ENCODE measurements at places on chromosomes 5 and 9. TPM values are rescaled to one million over a fixed set of nuclear protein-coding genes. Genes with fewer than 3 reads are reported as not detected.
A peak's percentile ranks its signal among the peaks of the same experiment; 100 is the strongest.

DNA sequence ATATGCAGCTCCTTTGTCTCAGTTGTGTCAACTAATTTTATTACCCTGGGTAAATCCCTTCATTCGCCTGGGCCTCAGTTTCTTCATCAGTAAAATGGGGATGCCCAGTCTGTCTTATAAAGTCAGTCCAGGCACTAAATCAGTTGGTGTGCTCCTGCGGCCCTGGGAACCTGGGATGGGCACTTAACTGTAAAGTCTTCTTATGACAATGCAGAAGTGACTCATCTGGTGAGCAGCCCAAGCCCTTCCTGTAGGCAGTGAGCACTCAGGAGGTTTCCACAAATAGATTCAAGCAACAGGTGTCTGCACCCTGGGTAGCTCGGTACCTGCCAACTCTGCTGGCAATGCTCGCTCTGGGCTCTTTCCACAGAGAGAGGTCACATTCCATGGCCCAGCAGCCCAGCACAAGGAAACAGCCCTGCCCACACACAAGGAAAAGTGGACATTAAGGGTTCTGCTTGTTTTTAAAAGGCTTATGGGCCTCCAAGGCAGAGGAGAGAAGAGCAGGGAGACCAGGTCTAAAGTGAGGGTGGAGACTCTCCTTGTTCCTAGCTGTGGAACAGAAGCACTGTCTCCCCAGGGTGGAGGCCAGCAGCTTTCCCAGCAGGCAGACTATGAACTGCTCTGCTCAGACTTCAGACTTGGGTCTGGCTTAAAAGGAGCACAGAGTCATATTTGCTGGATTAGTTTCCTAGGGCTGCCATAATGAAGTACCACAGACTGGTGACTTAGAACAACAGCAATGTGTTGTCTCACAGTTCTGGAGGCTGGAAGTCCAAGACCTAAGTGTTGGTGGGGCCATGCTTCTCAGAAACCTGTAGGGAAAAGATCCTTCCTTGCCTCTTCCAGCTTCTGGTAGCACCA lies 89.7 kb upstream of the ADRA1B start:
- no peaks in the 10 kb centered on the region for H3K27me3 ChIP-seq
- peak overlapping the region; percentile 78 for H3K27ac ChIP-seq
- H3K4me1 ChIP-seq, result peaks cover 39% of the 10 kb centered on the region
- H3K36me3 ChIP-seq, result peaks cover 8% of the 10 kb centered on the region

- H3K27me3 ChIP-seq, result peaks cover 37% of the 10 kb centered on the region
- no peaks in the 10 kb centered on the region for H3K36me3 ChIP-seq
- no peak overlapping the region for H3K27ac ChIP-seq
- no peak overlapping the region for H3K4me3 ChIP-seq
- no peaks in the 10 kb centered on the region for H3K4me1 ChIP-seq
- DNase-seq, result no peak
Measured at GRCh38 chr9:130337784-130338380, 72.3 kb downstream of the HMCN2 start.

- H3K36me3 ChIP-seq, result no peaks in the 10 kb centered on the region
- no peak overlapping the region for H3K27ac ChIP-seq
- H3K4me3 ChIP-seq, result no peak overlapping the region
- H3K27me3 ChIP-seq, result no peaks in the 10 kb centered on the region
Measured at GRCh38 chr5:41432481-41433253, 77.7 kb downstream of the PLCXD3 start.

DNA sequence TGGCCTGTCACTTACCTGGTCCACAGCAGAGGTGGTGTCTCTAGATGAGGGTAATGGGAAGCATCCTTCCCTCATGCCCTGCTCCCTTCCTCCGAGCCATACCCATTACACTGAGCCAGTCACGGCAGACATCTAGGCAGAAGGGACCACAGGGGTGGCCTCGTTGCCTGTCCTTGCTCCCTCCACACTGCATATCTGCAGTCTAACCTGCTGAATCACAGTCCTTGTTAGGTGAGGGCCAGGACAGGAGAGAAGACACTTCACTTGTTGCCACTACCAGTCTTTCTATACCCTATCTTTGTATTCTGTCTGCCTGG lies 18.4 kb upstream of the SPINK4 start:
- H3K4me1 ChIP-seq, result peaks cover 12% of the 10 kb centered on the region
- H3K27ac ChIP-seq, result no peak overlapping the region
- H3K36me3 ChIP-seq, result no peaks in the 10 kb centered on the region
- no peak for DNase-seq

DNA sequence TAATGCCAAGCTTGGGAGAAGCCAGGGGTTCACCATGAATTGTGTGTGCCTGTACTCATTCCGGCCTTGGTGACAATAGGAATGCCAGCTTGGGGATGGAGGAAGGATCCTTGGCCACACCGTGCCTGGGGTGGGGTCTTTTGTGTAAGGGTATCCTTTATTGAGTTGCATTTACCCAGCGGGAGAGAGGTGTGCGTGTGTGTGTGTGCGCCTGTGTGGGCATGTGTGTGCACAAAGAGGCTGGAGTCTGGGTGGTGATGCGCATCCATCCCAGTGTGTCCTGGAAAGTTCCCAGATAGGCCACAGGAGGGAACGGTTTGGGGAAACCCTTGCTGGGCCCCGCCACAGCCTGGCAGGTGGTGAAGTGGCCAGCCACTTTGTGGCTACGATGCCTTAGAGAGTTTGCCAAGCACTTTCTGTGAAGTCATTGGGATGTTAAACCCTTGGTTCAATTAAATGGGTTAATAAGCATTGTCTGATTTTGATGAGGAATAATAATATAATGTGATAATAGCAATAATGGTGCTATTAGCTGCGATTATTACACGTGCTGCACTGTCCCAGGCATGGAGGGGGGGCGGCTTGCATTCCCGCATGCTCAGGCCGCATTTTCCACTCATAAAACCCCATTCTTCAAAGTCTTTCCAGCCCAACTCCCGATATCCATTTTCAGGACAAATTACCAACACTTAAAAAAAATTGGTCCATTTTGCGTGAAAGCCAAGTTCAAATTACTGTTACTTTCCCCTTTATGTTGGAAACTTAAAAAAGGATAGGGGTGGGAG lies 13.7 kb downstream of the PITX1 start:
- H3K27ac ChIP-seq, result no peak overlapping the region
- no peaks in the 10 kb centered on the region for H3K36me3 ChIP-seq
- DNase-seq, result no peak
- no peak overlapping the region for H3K4me3 ChIP-seq
- no peaks in the 10 kb centered on the region for H3K27me3 ChIP-seq
- H3K4me1 ChIP-seq, result peaks cover 5% of the 10 kb centered on the region

- no peak for DNase-seq
- H3K4me1 ChIP-seq, result no peaks in the 10 kb centered on the region
- no peak overlapping the region for H3K4me3 ChIP-seq
- H3K36me3 ChIP-seq, result no peaks in the 10 kb centered on the region
- no peak overlapping the region for H3K27ac ChIP-seq
Measured at GRCh38 chr5:86439593-86440110, 178.1 kb upstream of the COX7C start.

GRCh38 chr5:119036101-119036762 lies 34.7 kb upstream of the DMXL1 start:
- H3K36me3 ChIP-seq, result no peaks in the 10 kb centered on the region
- no peak for DNase-seq
- H3K4me1 ChIP-seq, result no peaks in the 10 kb centered on the region
- H3K27ac ChIP-seq, result no peak overlapping the region
- no peak overlapping the region for H3K4me3 ChIP-seq
- H3K27me3 ChIP-seq, result no peaks in the 10 kb centered on the region

GRCh38 chr9:87270848-87271234 lies 226.8 kb upstream of the DAPK1 start:
- DNase-seq, result no peak
- peaks cover 17% of the 10 kb centered on the region for H3K27me3 ChIP-seq
- H3K4me3 ChIP-seq, result no peak overlapping the region
- H3K4me1 ChIP-seq, result peaks cover 14% of the 10 kb centered on the region

GRCh38 chr9:134689321-134690181 lies 47.9 kb downstream of the COL5A1 start:
- no peaks in the 10 kb centered on the region for H3K36me3 ChIP-seq
- peak; percentile 57 for DNase-seq
- no peaks in the 10 kb centered on the region for H3K4me1 ChIP-seq
- no peak overlapping the region for H3K27ac ChIP-seq
- H3K4me3 ChIP-seq, result no peak overlapping the region

DNA sequence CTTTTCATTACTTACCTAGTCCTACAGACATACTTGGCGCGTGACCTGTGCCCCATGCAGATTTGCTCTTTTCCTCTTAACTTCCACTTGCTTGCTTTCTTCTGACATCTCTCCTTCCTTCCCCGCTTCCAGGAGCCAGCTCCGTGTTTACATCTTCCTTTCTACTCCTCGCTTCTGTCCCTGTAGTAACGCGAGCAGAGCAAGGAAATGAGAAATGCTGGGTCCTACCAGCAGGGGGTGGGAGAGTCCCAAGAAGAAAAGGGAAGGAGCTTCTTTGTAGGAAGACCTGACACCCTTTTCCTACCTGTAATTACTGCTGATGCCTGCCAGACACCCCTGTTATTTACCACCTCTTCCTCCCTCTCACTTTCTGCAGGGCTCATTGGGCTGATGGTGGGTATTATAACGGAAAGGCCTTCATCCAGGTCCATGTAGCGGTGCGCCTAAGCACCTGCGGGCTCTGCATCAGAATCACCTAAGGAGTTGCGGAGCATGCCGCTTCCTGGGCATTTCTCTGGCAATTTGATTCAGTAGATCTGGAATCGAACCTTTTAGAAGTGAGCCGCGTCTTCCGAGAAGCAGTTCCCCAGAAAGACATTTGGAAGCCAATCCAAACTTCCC lies 1260.8 kb upstream of the WWC1 start:
- no peaks in the 10 kb centered on the region for H3K4me1 ChIP-seq
- H3K27me3 ChIP-seq, result no peaks in the 10 kb centered on the region
- no peak overlapping the region for H3K4me3 ChIP-seq
- peak; percentile 33 for DNase-seq
- no peak overlapping the region for H3K27ac ChIP-seq

- H3K27me3 ChIP-seq, result no peaks in the 10 kb centered on the region
- peak overlapping the region; percentile 62 for H3K4me3 ChIP-seq
- peaks cover 8% of the 10 kb centered on the region for H3K36me3 ChIP-seq
- H3K27ac ChIP-seq, result peak overlapping the region; percentile 75
- DNase-seq, result peak; percentile 63
- peaks cover 13% of the 10 kb centered on the region for H3K4me1 ChIP-seq
Measured at GRCh38 chr5:104062621-104063377, 500.2 kb upstream of the NUDT12 start.

- peaks cover 5% of the 10 kb centered on the region for H3K36me3 ChIP-seq
- H3K4me3 ChIP-seq, result peak overlapping the region; percentile 77
- H3K27ac ChIP-seq, result no peak overlapping the region
Measured at GRCh38 chr9:96020792-96021550, 145.5 kb downstream of the ERCC6L2 start.

GRCh38 chr9:13110766-13111417 lies 168.6 kb downstream of the MPDZ start:
- no peak overlapping the region for H3K27ac ChIP-seq
- no peak for DNase-seq
- no peaks in the 10 kb centered on the region for H3K4me1 ChIP-seq
- no peak overlapping the region for H3K4me3 ChIP-seq
- no peaks in the 10 kb centered on the region for H3K36me3 ChIP-seq

DNA sequence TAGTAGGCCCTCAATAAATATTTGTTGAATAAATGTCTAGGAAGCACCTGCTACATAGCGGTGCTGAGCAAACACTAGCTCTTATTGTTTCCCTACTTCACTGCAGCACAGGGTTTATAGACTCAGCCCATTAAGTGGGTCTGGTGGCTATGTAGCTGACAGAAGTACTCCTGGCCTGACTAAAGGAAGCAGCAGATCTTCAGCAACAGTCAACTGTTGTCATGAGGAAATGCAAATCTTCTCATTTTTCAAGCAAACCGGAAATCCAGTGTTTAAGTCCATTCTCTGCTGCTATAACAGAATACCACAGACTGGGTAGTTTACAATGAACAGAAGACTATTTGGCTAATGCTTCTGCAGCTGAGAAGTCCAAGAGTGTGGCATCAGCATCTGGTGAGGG lies 2.8 kb upstream of the TEX10 start:
- no peaks in the 10 kb centered on the region for H3K27me3 ChIP-seq
- no peak overlapping the region for H3K4me3 ChIP-seq
- H3K4me1 ChIP-seq, result peaks cover 12% of the 10 kb centered on the region
- no peak for DNase-seq
- no peak overlapping the region for H3K27ac ChIP-seq
- H3K36me3 ChIP-seq, result peaks cover 17% of the 10 kb centered on the region

DNA sequence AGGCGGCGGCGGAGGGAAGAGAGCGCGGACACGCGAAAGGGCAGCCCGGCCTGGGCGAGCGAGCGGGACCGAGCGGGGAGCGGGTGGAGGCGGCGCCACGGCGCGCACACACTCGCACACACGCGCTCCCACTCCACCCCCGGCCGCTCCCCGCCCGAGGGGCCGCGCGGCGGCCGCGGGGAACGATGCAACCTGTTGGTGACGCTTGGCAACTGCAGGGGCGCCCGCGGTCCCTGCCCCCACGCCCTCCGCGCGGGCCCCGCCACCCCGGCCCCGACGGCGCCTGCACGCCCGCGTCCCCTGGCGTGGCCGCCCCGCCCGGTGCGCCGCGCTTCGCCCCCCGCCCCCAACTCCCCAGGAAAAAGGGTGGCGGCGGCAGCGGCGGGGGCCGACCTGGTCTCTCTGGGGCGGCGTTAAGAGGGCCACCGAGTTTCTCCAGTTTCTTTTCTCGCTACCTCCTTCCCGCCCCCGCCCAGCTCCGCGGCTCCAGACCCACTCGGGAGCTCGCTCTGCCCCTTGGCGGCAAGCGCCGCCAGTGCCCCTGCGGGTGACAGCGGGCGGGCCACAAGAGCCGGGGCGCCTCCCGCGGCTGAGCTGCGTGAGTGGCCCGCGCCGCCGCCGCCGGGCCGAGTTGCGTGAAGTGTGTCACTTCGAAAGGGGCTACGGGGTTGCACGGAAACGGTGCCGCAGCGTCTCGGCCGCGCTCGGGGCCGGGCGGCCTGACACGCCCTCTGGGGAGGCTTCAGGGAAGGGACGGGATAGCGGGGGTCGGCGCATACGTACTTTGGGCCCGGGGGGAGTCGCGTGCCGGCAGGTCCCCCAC lies at the start of gene NR3C1:
Gene NR3C1, minus strand, starts transcription at position 94 of the 823 bp plus-strand sequence. CDS start 2,847 bp downstream, outside the sequence.
- H3K36me3 ChIP-seq, result peaks cover 75% of the 10 kb centered on the region
- peak; percentile 89 for DNase-seq
- H3K27ac ChIP-seq, result peak within 1 kb of the TSS; percentile 95
- H3K27me3 ChIP-seq, result no peaks in the 10 kb centered on the region

GRCh38 chr5:174827558-174827957 lies 103.2 kb downstream of the MSX2 start:
- DNase-seq, result no peak
- no peaks in the 10 kb centered on the region for H3K36me3 ChIP-seq
- H3K4me1 ChIP-seq, result no peaks in the 10 kb centered on the region
- H3K4me3 ChIP-seq, result no peak overlapping the region
- H3K27me3 ChIP-seq, result peaks cover 34% of the 10 kb centered on the region

DNA sequence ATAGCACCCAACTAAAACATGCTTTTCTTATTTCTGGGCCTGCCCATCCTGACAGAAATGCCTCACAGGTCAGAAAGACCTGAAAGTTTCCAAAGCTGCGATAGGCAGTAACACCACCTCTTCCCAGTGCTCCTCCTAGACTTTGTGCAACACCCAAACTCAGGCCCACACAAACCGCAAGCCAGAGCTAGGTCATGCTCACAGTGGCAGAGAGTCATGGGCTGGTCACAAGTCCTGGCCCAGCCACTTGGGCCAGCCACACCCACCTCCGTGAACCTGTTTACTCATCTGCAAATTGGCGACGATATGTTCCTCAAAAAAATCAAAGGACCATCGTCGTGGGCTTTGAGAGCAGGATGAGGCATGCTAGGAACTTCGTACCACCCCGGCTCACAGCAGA lies 44.0 kb upstream of the SLC25A51 start:
- no peak overlapping the region for H3K27ac ChIP-seq
- peaks cover 35% of the 10 kb centered on the region for H3K36me3 ChIP-seq
- no peaks in the 10 kb centered on the region for H3K27me3 ChIP-seq

The PPP1R26 gene
- total RNA-seq, result 32.1 TPM

The FOXD1 gene
- total RNA-seq, result 7.8 TPM

The SUSD3 gene
- total RNA-seq, result 1.3 TPM

The SARDH gene
- not detected for total RNA-seq

The OLFML2A gene
- 0.88 TPM for total RNA-seq

Data from Calu3 (cell line).